ENCODE measurements at places on chromosomes 7 and 10.

GRCh38 chr10:121155742-121156474 lies 304.7 kb downstream of the WDR11 start:
- DNase-seq, result no peak

DNA sequence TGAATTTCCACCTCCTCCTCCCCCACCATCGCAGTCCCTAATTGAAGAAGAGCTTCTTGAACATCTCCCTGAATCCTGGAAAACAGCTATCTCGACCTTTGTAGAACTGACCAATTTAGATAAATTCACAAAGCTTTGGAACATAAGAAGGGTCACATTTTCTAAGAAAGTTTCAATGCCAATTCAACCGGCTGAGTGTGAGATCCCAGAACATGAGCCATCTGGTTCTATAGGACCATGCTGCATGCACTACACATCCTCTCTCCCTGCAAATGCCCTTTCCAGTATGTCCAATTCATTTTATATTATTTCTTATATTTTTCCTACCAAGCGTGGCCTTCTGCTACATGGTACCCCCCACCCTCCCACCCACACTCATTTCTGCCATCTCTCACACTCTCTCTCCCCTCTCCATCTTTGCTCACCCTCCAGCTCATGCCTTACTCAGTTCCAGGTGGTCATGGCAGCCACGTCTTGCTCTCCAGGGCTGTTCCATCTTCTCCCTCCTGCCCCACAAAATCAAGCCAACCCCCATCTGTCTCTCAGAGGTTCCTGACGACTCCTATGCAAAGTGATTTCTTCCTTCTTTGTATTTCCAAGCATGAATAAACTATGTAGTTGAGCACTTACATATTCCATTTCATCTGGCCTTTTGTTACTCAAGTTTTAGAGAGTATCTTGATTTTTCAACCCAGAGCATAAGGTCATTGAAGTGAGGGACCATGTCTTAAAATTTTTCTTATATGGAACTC lies 19.3 kb downstream of the FRMD4A start:
- DNase-seq, result no peak

- no peak for DNase-seq
These were observed 19.3 kb downstream of the FOXI2 start for GRCh38 chr10:127756264-127756663.

GRCh38 chr10:32943854-32944661 lies 14.0 kb downstream of the ITGB1 start:
- peak; percentile 59 for DNase-seq

DNA sequence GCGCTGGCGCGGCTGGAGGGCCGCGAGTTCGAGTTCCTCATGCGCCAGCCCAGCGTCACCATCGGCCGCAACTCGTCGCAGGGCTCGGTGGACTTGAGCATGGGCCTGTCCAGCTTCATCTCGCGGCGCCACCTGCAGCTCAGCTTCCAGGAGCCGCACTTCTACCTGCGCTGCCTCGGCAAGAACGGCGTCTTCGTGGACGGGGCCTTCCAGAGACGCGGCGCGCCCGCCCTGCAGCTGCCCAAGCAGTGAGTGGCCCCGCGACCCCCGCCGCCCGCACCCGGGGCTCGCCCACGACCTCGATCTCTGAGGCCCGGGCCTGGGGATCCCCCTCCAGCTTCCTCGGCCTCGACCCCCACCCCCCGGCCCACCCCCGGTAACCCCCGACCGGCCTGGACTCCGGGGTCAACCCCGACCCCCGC lies 537 bp downstream of the FOXK1 start:
- peak; percentile 48 for DNase-seq

DNA sequence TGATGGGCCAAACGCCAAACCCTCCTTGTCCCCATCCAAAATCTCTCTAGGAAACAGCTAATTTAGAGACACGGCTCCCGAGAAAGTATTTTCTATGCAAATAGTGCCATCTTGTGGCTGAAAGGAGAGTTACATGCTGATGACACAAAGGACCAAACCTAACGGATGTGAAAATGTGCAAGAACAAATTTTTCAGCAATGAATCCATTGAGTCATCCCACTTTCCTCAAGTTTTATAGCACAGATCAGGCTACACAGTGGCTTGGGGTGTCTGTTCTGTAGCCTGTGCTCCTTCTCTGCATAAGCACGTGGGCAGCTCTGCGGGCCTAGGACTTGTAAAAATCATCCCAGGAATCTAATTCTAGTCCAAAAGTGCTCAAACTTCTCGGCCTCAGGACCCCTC lies 154.8 kb upstream of the PRR15 start:
- peak; percentile 53 for DNase-seq

DNA sequence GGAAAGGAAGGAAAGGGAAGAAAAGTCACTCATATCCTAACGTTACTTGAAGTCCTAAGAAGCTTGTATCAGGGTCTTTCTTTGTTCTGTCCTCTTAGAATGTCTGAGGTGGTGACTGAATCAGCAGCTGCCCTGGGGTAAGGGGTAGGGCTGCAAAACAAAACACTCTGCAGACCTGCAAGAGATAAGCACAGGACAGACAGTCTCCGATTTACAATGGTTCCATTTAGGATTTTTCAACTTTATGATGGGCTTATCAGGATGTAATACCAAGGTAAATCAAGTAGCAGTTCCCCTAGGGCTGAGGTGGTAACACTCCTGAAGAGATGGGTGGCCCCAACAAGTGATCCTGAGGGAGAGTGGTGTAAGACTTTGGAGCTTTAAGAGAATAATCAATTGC lies 16.5 kb downstream of the KDM7A start:
- DNase-seq, result no peak

DNA sequence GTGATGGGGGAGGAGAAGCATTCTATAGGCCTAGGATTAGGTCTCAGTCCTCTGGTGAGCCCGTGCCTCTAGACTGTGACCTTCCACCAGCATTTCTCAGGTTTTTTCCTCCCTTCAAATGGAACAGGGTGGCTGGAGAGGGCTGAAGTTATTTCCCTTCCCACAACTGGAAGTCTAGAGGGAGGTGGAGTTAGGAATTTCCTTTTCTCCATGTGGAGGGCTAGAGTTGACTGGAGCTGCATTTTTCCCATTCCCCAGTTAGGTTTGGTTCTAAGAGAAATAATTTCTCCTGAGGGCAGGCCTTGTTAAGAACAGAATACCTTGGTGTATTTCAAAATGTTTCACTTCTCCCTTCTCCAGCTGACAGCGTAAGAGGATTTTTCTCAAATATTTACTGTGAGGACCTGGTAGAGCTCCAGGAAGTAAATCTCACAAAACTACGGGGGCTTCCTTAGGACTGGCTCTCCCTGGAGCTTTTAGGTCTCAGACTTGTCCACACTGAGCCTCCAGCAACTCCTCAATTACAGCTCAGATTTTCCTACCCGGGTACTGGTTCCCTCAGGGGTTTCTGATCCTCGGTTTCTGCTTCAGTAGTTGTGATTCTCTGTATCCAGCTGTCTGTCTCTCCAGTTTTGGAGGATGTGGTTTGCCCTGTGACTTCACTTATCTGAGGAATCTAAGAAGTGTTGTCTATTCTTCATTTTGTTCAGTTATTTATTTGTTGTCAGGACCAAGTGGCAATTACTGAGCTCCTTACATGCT lies 6.0 kb upstream of the REEP3 start:
- no peak for DNase-seq

DNA sequence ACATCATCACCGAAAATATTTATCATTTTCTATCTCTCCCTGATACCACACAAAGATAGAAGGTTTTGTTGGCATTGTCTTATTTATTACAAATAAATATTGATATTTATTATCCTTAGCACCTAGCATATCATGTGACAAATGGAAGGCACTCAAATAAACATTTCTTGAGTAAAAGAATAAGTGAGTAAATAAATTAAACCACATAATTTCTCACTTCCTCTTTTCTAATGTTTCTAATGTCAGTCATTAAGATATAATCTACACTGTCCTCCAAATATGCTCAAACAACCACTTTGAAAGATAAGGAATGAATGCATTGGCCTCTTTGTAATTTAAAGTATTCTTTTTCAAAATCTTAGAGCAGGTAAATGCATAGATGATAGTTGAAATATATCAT lies 1027.8 kb upstream of the LRRTM3 start:
- no peak for DNase-seq

DNA sequence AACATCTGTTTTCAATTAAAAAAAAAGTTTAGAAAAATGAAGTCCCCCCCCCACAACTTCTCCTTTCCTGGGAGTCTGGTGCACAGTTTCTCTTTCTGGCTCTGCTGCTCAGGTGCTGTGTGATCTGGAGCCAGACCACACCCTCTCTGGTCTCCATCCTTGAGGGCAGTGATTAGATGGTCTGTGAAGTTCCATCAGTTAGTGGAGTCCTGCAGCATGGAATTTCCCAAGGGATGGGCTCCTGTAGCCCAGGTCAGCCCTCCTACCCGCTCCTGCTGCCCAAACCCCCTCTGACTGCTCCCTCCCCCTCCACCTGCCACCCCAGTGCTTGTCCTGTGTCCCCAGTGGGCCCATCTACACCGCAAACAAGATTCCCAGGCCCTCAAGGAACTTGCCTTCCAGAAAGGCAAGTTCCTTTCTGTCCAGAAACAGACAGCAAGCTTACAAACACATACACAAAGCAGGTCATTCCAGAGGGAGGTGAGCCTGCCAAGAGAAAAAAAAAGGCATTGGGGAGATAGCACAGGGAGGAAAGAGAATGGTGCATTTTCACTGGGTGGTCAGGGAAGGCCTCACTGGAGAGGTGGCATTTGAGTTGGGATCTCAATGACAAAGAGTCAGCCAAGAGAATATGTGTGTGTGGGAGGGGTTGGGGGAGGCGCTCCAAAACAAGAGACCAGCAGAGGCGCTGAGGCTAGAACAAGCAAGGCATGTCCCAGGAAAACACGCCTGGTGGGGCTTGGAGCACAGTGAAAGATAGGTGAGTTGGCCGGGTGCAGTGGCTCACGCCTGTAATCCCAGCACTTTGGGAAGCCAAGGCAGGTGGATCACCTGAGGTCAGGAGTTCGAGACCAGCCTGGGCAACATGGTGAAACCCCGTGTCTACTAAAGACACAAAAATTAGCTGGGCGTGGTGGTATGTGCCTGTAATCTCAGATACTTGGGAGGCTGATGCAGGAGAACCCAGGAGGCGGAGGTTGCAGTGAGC lies 49.5 kb upstream of the SLC29A3 start:
- DNase-seq, result no peak

DNA sequence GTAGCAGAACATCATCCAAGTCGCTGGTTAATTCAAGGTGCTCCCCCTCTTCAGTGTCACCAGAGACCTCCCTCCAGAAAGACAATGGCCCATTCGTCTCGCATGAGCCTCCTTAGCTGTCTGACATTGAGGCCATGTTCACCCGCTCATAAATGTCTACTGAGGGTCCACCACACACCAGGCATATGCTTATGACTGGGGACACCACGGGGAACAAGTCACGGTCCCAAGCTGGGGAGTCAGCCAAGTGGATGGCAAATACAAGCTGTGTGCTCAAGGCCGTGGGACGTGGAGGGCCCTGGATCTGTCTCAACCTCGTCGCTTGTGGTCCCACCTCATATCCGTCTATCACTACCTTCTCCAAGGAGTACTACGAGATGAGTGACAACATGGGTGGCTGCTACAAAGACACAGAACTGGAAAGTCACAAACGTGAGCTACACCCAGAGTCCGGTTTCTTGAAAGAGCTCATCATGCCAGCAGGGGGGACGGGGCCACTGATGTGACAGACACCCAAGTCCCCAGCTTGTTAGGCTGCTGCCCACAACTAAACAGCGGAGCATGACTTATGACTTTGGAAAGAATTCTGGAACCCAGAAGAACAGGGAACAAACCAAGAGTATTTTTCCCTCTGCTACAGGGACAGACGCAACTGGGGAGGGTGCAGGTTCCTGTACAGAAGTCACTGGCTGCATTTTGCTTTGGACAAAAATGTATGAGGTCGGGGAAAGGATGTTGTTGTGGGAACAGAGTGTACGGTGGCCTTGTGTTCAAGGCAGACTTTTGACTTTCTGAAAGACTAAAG lies 189.6 kb downstream of the COBL start:
- no peak for DNase-seq

DNA sequence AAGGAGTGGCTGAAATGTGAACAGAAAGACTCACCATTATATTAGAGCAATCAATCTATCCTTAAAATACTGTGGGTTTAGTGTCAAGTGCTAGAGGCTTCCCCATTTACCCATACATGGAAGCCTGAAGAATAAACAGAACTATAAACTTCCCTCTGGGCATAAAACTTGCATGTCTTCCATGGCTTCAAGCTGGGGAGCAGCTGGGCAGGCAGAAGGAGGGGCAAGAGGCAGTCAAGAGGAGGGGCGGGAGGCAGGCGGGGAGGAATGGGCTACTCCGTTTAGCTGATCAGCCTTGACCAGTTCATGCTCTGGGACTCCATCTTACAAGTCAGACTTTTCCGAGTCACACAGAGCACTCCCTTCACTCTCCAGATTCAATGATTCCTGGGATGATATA lies 3.5 kb upstream of the PRSS1 start:
- peak; percentile 30 for DNase-seq

DNA sequence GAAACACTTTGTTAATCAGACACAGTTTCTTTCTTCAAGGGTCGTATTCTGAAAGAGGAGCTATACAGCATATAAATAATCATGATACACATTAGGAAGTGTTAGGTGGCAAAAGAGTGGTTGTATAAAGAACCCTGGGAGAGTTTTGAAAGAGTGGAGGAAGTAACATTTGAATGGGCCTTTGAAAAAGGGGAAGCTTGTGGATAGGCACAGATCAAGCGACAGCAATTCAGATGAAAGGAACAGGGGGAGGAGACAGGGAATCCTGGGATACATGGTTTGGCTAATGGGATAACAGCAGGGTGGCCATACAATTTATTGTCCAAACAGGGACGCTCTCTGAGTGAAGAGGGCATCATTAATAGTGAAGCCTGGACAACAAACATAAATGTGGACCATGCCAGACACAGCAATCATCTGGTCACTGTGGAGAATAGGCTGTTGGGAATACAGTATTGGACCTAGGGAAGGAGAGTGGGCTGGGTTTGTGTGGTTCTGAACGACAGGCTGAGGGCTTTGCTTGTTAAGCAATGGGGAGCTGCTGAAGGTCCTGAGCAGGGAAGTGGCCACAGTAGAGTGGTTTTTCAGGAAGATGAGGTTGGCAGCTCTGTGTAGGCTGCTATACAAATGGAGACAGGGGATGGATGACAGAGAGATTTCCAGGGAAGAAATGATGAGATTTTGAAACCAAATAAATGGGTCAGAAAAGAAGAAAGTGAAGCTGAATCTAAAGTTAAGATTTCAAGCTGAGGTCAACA lies 75.9 kb downstream of the ICA1 start:
- DNase-seq, result no peak

GRCh38 chr7:69062020-69062765 lies 536.1 kb upstream of the AUTS2 start:
- no peak for DNase-seq

DNA sequence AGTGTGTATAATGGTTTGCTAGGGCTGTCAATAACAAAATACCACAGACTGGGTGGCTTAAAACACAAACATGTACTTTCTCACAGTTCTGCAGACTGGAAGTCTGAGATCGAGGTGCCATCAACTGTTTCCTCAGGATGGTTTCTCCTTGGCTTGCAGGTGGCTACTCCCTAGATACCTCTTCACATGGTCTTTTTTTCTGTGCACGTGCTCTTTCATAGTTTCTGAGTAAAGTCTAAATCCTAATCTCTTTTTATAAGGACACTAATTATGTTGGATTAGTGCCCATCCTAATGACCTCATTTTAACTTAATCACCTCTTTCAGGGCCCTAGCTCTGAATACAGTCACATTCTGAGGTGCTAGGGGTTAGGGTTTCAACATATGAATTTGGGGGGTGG lies 65.9 kb downstream of the AMPH start:
- DNase-seq, result no peak

GRCh38 chr7:155454183-155455112 lies 3.5 kb upstream of the EN2 start:
- no peak for DNase-seq

All from WERI-Rb-1 (cell line).